ENCODE measurements at places on chromosomes 1 and 21.

DNA sequence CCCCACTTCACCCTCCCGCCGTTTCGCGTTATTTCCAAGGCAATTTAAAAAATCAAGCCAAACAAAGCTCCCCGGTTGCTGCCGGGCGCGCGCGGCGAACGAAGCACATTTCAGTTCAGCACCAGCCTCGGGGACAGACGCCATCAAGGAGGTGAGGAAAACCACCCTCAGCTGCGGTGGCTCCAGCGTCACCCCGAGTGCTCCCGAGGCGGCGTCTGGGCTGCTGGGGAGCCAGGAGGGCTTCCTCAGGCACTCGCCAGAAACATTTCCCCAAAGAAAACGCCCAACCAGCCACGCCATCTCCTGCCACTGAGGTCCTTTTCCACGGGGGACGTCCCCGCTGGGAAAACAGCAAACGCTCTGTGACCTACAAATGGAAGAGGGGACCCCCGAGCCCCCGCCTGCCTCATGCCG, 623 bp downstream of the GNG4 start:
- DNase-seq, result peak; percentile 83

DNA sequence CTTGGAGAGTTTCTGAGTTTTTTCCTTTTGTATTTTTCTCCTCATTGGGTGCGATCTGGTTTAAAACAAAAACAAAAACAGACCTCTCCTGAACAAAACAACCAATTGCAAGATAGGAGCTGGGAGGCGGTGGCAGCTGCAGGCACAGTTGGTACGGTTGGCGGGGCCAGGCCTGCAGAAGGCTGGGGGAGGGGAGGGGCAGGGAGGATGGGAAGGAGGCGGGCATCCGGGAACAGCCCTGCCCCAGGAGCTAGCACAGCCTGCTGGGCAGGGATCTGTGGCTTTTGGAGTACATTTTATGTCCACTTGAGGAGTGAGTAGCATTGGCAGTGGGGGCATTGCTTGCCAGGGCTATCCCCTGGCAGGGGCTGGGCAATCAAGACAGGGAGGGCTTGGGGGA, 5.2 kb downstream of the CAPN9 start:
- DNase-seq, result no peak

GRCh38 chr21:31623664-31624063, 35.8 kb upstream of the SOD1 start:
- peak; percentile 13 for DNase-seq

DNA sequence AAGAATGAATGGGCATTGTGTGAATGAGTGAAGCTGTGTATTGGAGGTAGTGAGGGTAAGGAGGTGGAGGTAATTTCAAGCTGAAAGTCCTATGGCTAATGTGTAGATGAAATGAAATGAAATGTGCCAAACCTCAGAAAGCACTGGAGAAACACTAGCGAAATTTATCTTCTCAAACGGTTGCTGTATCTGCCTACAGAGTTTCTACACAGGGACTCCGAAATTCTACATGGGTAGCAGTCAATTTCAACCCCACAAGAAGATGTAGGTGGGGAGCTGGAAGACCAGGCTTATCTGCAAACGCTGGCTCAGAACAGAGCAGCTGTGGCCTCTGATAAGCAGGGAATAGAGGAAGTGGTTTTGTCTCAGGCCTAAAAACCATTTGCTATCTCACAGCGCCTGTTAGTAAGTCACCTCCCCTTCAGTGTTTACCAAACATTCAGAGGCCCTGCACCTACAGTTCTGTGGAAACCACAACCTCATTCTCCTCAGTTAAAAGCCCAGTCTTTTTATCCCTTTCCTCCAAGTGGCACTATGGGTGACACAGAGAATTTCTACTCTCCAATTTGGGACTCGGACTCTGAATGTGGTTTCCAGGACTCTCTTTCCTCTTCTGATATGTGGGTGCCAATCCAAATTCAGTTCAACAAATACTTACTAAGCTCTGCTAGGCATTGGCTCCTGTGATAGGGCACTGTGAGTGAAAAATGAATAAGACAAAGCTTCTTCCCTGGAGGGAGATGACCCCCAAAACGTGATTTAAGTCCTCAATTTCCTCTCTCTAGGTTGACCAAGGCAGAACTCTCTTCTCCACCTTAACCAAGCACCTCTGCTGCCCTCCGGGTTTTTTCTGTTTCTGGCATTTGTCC, 17.2 kb upstream of the SLAMF6 start:
- DNase-seq, result peak; percentile 99

DNA sequence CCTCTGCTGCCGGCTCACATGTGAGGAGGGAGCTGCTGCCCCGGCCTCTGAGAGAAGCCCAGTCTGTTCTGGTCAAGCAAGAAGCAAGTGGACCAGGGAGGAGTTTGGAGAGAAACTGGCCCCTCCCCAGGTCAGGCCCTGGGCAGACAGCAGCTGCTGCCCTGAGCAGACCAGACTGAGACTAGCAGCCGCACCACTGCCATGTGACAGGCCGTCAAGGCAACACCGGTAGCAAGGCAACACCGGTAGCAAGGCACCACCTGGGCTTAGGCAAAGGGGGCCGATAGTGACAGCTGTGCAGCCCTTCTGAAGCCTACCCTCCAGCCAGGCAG, 50.3 kb downstream of the ARHGEF16 start:
- DNase-seq, result no peak

DNA sequence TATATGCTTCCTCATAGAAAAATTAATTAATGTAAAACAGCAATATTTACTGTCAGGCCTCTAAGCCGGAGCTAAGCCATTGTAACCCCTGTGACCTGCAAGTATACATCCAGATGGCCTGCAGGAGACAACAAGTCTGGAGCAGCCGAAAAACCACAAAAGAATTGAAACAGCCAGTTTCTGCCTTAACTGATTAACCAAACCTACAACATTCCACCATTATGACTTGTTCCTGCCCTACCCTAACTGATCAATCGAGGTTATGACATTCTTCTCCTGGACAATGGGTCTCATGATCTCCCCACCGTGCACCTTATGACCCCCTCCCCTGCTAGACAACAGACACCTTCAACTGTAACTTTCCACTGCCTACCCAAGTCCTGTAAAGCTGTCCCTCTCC, 205.8 kb upstream of the DUSP10 start:
- DNase-seq, result no peak

DNA sequence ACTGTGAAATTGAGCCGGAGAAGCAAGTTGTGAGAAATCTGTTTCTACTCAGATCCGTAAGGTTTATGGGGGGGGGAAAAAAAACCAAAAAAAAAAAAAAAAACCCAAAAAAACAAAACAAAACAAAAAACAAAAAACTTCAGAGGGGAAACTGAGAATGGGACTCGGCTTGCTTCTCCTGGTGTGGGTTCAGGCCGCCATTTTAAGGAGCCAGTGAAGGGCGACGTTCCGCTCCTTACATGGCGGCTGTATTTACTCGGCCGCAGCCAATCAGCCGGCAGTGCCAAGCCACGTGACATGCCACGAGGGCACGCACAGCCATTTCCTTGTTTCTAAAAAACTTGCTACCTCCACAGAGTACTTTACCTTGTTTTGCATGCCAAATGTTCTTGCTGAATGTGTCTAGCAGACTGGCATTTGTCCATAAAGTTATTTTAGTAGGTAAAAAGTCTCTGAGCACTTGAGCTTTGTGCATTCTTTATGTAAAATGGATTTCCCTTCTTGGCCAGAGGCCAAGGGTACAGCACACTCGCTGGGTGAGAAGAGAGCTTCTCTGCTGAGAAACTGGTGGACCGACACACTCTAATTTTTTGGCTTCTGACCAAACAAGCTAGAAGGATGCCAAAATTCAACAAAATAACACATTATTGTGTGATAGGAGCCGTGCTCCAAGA, 101.8 kb downstream of the NFIA start:
- peak; percentile 54 for DNase-seq

GRCh38 chr1:150922519-150922975, 3.6 kb upstream of the SETDB1 start:
- peak; percentile 84 for DNase-seq

DNA sequence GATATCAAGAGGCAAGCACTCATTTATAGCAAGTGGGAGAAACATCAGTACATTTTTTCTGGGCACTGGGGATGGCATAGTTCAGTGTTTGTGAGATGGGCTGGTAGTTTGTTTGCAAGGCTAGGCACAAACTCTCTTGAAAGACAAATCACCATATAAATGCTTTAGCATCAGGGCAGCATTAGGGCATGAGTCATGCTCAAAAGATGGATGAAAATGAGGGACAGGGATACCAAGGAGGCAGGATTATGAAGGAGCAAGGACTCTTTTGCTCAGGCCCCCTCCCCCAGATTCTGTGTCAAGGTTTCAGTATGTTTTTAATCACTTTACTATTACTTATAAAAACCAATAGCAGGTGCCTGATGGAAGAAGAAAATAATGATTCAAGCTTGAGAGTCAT, 43.9 kb upstream of the CAMK1G start:
- DNase-seq, result no peak

- DNase-seq, result no peak
Observed at GRCh38 chr1:97089173-97089572, 367.6 kb downstream of the PTBP2 start.

GRCh38 chr1:22584001-22584562, 20.8 kb downstream of the EPHA8 start:
- no peak for DNase-seq

Measured in common myeloid progenitor, CD34-positive (primary cell).